ENCODE measurements at places on chromosomes 6 and 20. TPM values are rescaled to one million over a fixed set of nuclear protein-coding genes. Genes with fewer than 3 reads are reported as not detected.

Gene BPIFA1
- total RNA-seq: not detected

Gene ABHD16B
- not detected for total RNA-seq

Gene MCM3
- 81.6 TPM for total RNA-seq

Gene DHX35
- total RNA-seq: 9.8 TPM

Gene SMOC2
- not detected for total RNA-seq

Gene LTA
- not detected for total RNA-seq

Gene EBF4
- total RNA-seq: 3.0 TPM
